ENCODE measurements at places on chromosomes 12 and 14. TPM values are rescaled to one million over a fixed set of nuclear protein-coding genes. Genes with fewer than 3 reads are reported as not detected.

The KCNC2 gene
- not detected for total RNA-seq

DNA sequence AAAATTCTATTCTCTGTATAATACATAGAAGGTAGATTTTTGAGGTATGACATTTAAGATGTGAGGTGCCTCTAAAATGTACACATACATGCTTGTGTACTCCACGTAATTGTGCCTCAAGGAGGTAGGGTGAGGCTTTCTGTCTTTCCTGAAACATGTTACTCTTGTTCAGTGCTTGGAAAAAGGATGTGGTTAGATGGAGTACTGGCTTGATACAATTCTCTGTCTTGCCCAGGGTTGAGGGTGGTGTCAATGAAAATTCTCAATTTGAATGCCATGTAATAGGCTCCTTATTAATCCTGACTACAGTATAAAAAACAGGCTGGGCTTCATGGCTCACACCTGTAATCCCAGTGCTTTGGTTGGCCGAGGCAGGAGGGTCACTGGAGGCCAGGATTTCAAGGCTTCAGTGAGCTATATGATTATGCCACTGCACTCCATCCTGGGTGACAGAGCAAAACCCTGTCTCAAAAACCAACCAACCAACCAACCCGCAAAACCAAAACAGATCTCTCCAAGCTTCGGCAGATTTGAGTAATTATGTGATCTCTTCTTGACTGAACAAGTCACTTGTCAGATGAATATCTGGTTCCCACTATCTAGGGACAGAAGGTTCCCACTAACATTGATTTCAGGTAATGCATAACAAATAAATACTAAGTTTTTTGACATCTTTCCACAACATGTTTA lies 41.6 kb downstream of the RCOR1 start:
- no peak overlapping the region for H3K4me3 ChIP-seq
- no peak for DNase-seq
- H3K27me3 ChIP-seq: no peaks in the 10 kb centered on the region

The LAG3 gene
- total RNA-seq: 4.1 TPM

DNA sequence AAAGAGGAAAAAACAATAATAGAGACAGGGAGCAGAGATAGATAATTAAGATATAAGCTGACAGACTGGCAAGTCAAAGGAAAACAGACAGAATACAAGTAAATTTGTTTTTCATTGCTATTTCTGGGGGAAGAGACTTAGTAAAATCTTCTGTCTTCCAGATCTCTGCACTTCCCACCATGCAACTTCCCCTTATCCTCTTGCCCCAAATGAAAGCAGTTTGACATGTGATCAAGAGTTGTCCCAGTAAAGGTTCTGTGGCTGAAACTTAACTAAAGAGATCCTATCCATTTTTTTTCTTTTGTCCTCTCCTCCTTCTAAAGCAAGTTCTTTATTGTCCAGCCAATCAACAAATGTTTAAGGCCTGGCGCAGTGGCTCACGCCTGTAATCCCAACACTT lies 1.5 kb upstream of the MLF2 start:
- no peaks in the 10 kb centered on the region for H3K27me3 ChIP-seq
- peaks cover 27% of the 10 kb centered on the region for H3K36me3 ChIP-seq
- H3K27ac ChIP-seq: peak overlapping the region; percentile 99

The KRT6B gene
- total RNA-seq: not detected

- DNase-seq: peak; percentile 43
- no peaks in the 10 kb centered on the region for H3K27me3 ChIP-seq
These were observed 87.2 kb downstream of the DAAM1 start for GRCh38 chr14:59275668-59276067.

GRCh38 chr12:115871714-115872113 lies 405.8 kb downstream of the MED13L start:
- no peaks in the 10 kb centered on the region for H3K4me1 ChIP-seq
- peak; percentile 62 for DNase-seq
- no peak overlapping the region for H3K4me3 ChIP-seq
- no peaks in the 10 kb centered on the region for H3K36me3 ChIP-seq

- H3K27ac ChIP-seq: no peak overlapping the region
- no peak overlapping the region for H3K4me3 ChIP-seq
- no peaks in the 10 kb centered on the region for H3K36me3 ChIP-seq
- DNase-seq: no peak
- peaks cover 3% of the 10 kb centered on the region for H3K4me1 ChIP-seq
These were observed 119.8 kb downstream of the KICS2 start for GRCh38 chr12:64102339-64102738.

Measured in A673 (cell line).